Activated T-cell treated with anti-CD3 and anti-CD28 coated beads for 4 hours (primary cell): ENCODE measurements at places on chromosomes 13 and 19.

GRCh38 chr19:42284066-42284501, 15.0 kb downstream of the CIC start:
- peak; percentile 73 for DNase-seq

DNA sequence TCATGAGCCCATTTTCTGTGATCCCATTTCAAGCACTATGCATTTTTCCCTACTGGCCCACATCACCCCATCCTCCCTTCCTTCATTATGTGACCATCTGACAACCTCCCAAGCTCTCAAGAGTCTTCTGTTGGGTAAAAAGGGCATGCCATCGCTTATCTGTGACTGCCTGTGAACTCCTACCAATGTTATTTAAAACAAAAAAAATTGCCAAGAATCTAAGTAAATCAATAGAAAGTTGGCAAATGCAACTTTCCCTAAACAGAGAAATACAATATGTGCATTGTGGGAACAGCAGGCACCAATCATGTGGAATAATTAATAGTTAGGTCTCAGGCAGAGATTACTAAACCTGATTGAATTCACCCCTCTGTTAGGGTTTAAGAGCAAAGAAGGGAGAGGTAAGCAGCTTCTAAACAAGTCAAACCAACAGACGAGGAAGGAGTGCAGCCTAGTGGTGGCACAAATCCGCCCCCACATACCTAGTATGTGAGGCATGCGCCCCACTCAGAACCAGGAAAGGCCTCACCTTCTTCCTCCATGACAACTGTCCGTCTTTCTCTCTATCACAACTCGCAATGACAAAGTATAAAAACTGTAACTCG, 29.8 kb downstream of the DZIP1 start:
- no peak for DNase-seq

DNA sequence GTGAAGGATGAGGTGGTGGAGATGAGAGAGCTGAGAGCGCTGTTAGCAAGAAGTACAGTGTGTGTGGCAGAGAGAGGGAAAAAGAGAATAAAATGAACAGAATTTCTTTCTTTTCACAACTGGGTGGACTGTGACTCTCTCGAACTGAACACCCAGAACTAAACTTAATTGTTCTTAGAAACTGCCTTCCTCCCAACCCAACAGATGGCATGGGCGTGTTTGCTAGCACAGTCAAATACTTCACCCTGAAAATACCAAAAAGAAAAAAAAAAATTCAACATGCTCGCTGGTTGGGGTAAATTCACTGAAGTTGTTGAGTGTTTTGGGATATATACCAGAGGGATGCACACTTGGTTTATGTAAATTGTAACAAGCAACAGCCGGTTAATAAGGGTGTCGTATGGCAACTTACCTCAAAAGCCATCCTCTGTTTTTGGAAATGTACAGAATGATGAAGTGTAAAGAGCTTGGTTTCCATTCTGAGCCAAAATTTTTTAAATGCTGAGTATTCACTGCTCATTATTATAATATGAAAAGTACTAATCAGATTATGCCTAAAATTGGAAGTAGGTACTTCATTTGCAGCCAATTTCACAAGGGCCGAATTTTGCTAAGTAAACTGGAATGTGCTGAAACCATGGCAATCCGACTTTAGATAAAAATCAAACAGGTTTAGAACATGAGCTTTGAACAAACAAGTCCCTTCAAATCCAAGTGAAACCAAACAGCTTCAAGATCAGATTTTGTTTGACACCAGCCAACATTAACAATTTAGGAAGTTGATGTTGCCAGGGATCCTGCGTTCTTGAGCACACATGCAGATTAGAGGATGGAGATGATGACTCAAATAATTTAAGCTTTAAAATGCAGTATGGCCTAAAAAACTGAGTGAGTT, 115.8 kb downstream of the ZIC5 start:
- DNase-seq = no peak

GRCh38 chr13:49499889-49500660, 4.3 kb downstream of the PHF11 start:
- no peak for DNase-seq

- no peak for DNase-seq
Observed at GRCh38 chr13:102176846-102177245, 225.0 kb downstream of the FGF14 start.

DNA sequence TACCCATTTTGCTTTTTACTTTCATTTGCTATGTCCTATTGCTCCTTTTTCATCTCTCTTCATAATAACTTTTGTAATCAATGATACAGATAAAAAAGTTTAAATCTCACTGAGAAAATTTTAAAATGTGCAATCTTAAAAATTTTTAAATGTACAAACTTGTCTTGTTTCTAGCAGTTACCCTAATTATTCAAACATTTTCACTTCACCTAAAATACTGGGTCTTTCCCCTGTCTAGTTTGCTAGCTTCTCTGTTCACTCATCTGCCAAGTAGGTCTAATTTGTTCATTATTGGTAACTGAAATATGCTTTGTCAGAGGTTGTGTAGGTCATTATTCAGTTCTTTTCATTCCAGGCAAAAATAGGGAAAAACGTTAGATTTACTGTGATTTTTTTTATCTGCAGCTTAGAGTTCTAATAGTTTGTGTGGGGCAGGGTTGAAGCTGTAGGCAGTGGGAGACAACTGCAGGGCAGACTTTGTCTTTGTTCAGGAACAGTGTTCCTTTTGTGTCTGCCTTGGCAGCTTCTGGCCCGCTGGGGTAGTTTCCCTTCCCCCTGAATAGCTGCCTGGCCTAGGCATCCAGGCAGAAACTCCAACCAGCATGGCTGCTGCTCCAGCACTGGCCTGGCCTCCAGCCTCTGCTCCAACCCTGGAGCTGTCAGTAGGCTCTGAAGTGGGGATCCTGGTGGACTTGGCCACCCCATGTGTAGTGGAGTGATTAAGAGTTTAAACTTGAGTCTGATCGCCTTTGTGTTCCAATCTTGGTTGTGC, 48.5 kb downstream of the WDFY2 start:
- no peak for DNase-seq

DNA sequence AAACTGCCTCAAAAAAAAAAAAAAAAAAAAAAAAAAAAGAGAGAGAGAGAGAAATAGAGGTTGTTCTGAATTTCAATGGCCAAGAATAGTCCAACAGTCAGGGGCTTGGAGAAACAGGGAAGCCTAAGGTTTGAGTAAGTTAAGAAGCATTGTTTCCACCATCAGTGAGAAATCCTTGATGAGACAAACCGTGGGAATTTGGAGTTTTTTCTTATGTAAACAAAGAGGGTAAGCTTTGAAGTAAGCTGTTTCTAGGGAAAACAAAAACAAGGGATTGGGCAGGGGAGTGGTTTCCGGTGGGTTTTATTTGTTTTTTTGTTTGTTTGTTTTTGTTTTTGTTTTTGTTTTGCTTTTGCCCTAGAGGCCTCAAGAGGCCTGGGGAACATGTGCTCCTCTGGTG, 11.2 kb upstream of the ERVV-1 start:
- DNase-seq = no peak

DNA sequence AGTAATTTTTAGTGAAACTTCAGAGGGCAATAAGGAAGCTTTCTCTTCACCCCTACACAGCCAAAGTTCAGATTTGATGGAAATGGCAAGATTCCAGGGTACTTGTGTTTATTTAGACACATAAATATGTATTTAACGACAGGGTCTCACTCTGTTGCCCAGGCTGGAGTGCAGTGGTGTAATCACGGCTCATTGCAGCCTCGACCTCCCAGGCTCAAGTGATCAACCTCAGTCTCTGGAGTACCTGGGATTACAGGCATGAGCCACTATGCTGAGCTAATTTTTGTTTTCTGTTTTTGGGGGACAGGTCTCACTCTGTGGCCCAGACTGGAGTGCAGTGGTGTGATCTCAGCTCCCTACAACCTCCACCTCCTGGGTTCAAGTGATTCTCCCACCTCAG, 2.0 kb upstream of the SYCE2 start:
- DNase-seq = no peak

- no peak for DNase-seq
Observed at GRCh38 chr13:62510906-62511655, 1095.4 kb upstream of the PCDH20 start.

- no peak for DNase-seq
Observed at GRCh38 chr13:74316547-74316946, 182.3 kb upstream of the KLF12 start.

- DNase-seq = no peak
Observed at GRCh38 chr13:31965361-31966066, 66.1 kb upstream of the FRY start.

DNA sequence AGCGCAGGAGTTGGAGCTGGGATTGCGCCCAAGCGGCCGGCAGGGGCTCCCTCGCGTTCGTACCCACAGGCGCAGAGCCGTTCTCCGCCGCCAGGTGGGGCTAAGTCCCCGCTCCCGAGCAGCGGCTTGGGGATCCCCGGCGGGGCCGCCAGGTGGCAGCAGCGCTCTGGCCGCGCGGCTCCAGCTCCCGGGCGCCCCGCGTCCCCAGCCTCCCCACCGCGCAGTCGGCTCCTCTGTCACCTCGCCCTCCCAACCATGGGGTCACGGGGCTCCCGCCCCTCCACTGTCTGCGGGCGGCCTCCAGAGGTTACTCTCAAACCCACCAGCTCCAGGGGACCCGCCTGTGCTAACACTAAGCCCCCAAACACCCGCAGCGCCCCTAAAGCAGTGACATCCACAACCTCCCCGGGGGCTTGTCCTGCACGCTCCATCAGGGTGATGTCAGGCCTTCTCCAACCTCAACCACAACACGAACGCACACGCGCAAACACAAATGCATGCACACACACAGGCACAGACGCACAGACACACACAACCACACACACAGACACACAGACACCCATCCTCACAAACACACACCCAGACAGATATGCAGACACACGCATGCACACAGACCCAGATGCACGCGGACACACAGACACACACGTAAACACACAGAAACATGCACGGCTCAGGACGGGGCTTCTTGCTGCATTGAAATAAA, 18.4 kb upstream of the KCTD15 start:
- DNase-seq = peak; percentile 76

DNA sequence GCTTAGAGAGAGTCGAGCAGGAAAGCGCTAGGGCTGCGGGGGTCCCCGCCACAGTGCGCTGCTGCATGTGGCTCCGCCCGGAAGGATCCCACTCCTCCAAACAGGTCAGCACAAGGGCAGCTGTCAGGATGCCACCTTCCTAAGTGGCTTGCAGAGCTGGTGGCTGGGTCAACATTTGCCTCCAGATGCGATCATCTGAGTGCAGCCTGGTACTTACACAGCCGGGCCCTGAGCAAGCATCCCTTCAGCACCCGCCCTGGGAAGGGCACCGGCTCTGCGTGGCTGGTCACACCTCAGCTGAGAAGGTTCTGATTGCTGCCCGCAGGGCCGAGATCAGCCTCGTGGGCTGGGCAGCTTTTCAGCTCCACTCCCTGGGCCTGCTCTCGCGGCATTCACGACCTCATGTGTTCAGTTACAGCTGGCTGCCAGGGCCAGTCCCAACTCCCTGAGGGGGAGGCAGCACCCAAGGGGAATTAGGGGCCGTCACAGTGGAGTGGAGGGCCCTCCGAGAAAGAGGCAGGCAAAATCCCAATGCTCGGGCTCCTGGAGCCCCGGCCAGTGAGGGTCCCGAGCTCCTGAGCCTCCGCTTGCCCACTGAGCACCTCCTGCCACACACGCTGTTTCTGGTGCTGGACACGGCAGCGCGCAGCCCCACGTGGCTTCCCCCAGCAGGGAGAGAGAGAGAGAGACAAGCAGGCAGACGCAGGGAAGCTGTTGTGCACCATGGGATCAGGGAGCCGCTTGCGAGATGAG, 26.8 kb downstream of the AP1M1 start:
- no peak for DNase-seq

GRCh38 chr19:7979011-7979410, 26.4 kb downstream of the ELAVL1 start:
- no peak for DNase-seq

- no peak for DNase-seq
Observed at GRCh38 chr19:50580970-50581634, 12.9 kb upstream of the LRRC4B start.

DNA sequence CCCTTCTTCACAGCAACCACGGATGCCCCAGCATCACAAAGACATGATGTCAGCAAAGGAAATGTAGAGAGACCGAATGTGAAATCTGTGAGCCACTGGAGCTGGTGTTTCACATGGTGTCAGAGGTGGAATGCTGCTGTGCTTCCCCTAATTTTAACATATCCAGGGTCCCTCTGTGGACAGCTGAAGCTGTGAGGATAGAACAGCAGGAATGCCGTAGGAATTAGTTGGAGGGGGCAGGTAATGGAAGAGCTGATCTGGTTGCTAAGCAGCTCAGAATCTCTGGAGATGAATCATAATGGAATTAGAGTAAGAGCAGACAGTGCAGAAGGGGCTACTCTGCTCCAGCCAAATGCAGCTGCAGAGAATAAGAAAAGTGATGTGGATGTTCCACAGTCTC, 68.9 kb upstream of the ZNF835 start:
- no peak for DNase-seq

DNA sequence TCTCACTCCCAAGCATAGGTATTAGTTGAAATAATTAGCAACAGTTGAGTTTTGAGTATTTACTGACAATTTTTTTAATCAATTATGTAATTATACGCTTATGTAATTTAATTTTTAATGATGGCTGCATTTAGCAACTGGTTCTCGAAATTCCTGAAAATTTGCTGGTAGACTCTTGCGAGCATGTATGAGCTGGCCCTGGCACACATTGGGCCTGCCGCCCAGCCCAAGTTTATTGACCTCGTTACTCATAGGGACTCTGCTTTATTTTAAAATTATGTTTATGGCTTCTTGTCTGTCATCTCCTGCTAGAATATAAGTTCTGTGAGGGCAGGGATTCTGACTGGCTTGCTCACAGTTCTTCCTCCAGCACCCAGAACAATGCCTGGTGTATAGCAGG, 6.7 kb downstream of the KLK14 start:
- DNase-seq = no peak

- no peak for DNase-seq
Observed at GRCh38 chr13:112431734-112432133, 55.6 kb downstream of the SPACA7 start.

DNA sequence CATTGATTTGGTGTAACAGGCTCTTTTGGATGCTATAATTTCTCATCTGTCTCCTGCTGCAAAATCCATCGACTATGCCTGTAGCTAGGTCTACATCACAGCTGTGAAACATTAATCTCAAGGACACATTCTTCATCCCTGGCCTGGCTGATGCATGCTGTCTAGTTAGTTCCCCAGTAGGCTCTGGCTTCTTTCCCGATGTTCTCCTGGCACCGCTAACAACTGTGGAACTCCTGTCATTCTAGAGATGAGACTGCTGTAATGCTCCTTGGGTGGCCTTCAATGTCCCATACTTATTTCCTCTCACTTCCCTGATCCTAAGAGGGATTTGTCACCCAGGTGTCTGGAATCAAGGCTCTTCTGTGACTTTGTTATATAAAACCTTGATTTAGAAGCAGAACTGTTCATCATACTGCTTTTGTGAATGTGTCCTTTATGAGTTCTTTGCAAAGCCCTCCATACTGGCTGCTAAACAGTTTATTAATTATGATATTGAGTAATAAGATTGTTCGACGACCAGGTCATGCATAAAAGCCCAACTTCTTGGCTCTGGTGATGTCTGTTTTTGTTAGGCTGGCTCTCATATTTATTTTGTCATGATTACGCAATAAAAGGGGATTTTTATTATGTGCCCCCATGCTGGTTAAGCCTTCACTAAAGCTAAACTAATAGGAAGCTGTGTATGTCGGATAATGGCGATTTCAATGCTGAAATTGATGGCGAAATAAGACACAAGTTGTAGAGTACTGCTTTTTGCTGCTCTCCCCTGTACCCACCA, 227.5 kb downstream of the DCT start:
- DNase-seq = no peak

- no peak for DNase-seq
Observed at GRCh38 chr13:114143806-114144605, 11.6 kb upstream of the RASA3 start.
